A549 treated with Mapracorat at 1 μM for 4 hours (cell line): ENCODE measurements at places on chromosomes 13 and 19. TPM values are rescaled to one million over a fixed set of nuclear protein-coding genes. Genes with fewer than 3 reads are reported as not detected.

ZNF763 gene
- total RNA-seq: not detected in 5 replicates

ZNF709 gene
- total RNA-seq: not detected in 5 replicates

SULT2B1 gene
- 14.1 to 18.6 TPM (median 16.0 TPM) in 5 replicates for total RNA-seq

PCDH17 gene
- total RNA-seq: 0.02 to 0.03 TPM in 2 of 5 replicates, not detected in the others

LILRB5 gene
- not detected in 5 replicates for total RNA-seq

KLF1 gene
- 0.10 TPM in 1 of 5 replicates, not detected in the others for total RNA-seq

CPB2 gene
- 0.11 TPM in 1 of 5 replicates, not detected in the others for total RNA-seq

GIPC3 gene
- total RNA-seq: 0.17 to 0.26 TPM (median 0.23 TPM) in 5 replicates

KLHL1 gene
- total RNA-seq: not detected in 5 replicates

KATNAL1 gene
- total RNA-seq: 3.7 to 7.8 TPM (median 5.9 TPM) in 5 replicates

B9D2 gene
- 22.8 to 33.3 TPM (median 31.3 TPM) in 5 replicates for total RNA-seq

COX6B2 gene
- total RNA-seq: 0.33 to 4.4 TPM (median 1.0 TPM) in 5 replicates

MRPS31 gene
- total RNA-seq: 12.6 to 15.8 TPM (median 13.6 TPM) in 5 replicates

ZNF223 gene
- total RNA-seq: 1.6 to 4.0 TPM (median 3.2 TPM) in 5 replicates

ZNF823 gene
- 1.5 to 3.6 TPM (median 2.9 TPM) in 5 replicates for total RNA-seq

CDC34 gene
- 59.0 to 102 TPM (median 94.1 TPM) in 5 replicates for total RNA-seq

SULT2A1 gene
- not detected in 5 replicates for total RNA-seq

GSK3A gene
- total RNA-seq: 106 to 149 TPM (median 146 TPM) in 5 replicates

SMIM7 gene
- total RNA-seq: 64.4 to 74.3 TPM (median 69.1 TPM) in 5 replicates

TINCR gene
- total RNA-seq: 1.7 to 3.2 TPM (median 2.3 TPM) in 5 replicates

SCGB2B2 gene
- total RNA-seq: 0.21 TPM in 1 of 5 replicates, not detected in the others

LRRC63 gene
- total RNA-seq: 0.07 TPM in 1 of 5 replicates, not detected in the others

CLIP3 gene
- total RNA-seq: 0.72 to 1.3 TPM (median 0.84 TPM) in 5 replicates

PEAK3 gene
- total RNA-seq: 0.08 to 0.15 TPM (median 0.11 TPM) in 3 of 5 replicates, not detected in the others

TEKTIP1 gene
- not detected in 5 replicates for total RNA-seq

SLC25A41 gene
- 0.11 to 0.20 TPM (median 0.17 TPM) in 4 of 5 replicates, not detected in the other for total RNA-seq

FGF14 gene
- total RNA-seq: not detected in 5 replicates

SCAF1 gene
- total RNA-seq: 39.5 to 69.3 TPM (median 65.3 TPM) in 5 replicates
